Panc1 (cell line): ENCODE measurements at places on chromosomes 5 and 9.

DNA sequence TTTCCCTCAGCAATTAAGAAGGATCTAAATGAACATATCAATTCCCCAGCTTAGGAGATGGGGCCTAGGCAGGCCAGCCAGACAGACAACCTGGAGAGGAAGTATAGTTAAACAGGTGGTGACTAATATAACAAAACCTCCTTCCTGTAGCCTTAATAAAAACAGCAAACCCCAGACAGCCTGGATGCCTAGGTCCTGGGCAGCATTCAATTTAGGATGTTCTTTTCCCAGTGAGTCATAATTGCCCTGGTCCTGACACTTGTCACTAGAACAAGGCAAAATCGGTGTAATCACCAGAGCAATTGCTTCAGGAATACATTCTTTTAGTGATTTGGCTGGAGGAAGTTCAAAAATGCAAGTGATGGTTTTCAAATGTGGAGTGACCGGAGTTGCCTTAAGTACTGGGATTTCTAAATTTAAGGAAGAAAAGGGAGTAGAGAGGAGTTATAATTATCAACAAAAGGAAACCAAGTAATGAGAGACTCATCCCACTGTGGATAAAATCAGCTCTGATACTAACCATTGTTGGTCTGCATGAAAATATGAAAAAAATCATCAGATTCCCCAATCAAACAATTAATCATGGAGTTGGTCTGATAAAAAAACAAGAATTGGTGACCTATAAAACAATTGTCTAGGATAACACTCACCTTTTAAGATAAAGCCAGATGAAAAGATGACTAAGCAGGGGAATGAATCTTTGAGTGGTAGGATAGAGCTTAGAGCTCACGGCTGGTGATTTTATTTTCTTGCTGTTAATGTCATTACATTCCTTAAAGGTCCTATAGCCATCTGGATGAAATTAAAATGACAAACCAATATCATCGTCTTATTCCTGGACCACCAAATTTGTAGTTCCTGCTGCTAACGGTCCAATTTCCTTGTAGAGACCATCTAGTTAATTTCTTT, 39.0 kb upstream of the TARS1 start:
- DNase-seq: no peak

GRCh38 chr5:32129074-32129598, 45.0 kb downstream of the GOLPH3 start:
- DNase-seq: no peak

DNA sequence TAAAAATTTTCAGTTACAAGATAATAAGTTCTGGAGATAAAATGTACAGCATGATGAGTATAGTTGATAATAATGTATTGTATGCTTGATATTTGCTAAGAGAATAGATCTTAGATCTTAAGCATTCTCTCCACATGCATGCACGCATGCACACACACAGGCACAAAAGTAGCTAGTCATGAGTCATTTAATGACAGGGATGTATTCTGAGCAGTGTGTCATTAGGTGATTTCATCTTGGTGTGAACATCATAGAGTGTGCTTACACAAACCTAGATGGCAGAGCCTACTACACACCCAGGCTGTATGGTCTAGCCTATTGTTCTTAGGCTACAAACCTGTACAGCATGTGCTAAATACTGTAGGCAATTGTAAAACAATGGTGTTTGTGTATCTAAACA, 124.2 kb downstream of the PTTG1 start:
- DNase-seq: no peak

- no peak for DNase-seq
Observed at GRCh38 chr5:10064546-10065195, 185.0 kb downstream of the ATPSCKMT start.

GRCh38 chr9:89984214-89984613, 379.4 kb downstream of the GADD45G start:
- no peak for DNase-seq

- DNase-seq: no peak
Observed at GRCh38 chr5:98975223-98975622, 46.4 kb upstream of the CHD1 start.

DNA sequence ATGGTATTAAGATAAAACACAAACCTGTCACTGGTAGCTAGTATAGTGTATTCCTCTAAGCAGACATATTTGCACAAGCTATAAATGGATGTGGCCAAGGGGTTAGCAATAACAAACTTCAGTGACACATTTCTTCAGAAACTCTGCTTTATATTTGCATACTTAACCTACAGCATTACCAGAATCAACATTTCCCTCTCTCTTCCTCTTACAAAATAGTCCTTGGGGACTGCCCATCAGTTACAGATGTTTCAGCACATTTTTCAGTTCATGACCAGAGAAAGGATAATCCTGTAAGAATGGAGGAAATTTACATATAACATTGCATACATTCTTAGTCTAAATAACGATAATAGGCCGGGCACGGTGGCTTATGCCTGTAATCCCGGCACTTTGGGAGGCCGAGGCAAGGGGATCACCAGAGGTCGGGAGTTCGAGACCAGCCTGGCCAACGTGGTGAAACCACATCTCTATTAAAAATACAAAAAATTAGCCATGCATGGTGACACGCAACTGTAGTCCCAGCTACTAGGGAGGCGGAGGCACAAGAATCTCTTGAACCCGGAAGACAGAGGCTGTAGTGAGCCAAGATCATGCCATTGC, 25.3 kb upstream of the SLC1A1 start:
- DNase-seq: no peak

DNA sequence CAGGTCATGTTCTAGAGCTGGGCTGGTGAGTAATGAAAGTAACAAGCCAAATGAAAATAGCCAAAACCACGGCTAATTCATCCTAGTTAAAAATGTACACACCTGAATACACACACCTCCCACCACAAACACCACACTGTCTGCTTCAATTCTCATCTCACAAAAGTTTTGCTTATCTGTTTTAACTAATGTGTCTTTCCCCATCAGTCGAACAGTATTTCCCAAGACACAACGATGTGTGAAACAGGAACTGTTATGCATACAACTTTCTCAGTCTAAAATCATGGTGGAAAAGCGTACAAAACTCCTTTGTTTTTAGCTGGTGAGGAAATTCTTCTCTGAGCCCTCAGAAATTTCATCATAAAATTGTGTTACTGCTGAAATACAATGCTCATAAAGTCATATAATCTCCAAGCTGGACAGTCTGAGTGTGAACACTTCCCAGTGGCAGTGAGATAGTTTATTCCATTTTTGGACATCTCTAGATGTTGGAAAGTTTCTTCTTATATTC, 242.4 kb downstream of the EFNA5 start:
- no peak for DNase-seq

GRCh38 chr5:139082813-139083498, 115.2 kb downstream of the SIL1 start:
- no peak for DNase-seq

DNA sequence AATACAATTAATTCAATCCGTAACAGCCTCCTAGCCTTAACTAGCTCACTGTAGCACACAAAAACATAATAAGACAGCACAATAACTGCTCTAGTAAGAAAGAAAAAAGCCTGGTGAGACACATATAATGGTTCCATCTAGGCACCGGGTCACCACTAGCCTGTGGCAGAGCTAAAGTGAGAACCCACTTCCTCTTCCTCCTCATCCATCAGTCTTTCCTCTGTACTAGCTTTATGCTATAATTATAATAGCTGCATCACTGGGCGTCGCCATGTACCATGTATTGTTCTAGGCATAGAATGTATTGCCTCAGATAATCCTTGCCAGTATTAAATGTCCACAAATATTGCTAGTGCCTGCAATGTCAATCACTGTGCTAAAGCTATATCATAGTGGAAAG, 23.1 kb downstream of the ADRB2 start:
- DNase-seq: no peak

DNA sequence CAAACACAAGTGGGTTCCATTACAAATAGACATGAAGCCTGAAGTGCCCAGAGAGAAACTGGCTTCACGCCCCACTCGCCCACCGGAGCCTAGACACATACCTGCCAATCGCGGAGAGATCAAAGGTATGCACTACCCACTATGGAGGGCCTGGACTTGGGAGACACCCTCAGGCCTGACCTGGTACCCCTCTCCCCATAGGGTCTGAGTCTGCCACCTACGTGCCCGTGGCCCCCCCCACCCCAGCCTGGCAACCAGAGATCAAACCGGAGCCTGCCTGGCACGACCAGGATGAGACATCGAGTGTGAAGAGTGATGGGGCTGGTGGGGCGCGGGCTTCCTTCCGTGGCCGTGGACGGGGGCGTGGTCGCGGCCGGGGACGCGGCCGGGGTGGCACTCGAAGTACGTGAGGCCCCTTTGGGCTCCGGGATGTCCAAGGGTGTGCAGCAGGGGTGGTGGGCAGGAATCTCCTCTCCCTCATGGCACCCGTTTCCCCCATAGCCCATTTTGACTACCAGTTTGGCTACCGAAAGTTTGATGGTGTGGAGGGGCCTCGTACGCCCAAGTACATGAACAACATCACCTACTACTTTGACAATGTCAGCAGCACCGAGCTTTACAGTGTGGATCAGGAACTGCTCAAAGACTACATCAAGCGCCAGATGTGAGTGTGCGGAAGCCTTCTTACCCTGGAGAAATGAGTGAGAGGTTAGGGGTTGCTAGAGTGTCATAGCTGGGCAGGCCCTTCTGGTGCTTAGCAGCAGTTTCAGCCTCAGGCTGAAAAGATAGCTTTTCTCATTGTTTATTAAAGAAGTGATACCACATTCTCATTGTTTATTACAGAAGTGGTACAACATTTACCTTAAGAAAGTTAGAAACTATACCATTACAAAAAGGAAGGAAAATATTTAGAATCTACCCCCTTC, 38.7 kb downstream of the LARP1 start:
- no peak for DNase-seq

GRCh38 chr9:136316896-136317676, 10.3 kb upstream of the GPSM1 start:
- no peak for DNase-seq

- DNase-seq: no peak
Observed at GRCh38 chr5:167725741-167726140, 565.7 kb upstream of the WWC1 start.

GRCh38 chr9:29150606-29151005, 1577.3 kb upstream of the C9orf72 start:
- no peak for DNase-seq

DNA sequence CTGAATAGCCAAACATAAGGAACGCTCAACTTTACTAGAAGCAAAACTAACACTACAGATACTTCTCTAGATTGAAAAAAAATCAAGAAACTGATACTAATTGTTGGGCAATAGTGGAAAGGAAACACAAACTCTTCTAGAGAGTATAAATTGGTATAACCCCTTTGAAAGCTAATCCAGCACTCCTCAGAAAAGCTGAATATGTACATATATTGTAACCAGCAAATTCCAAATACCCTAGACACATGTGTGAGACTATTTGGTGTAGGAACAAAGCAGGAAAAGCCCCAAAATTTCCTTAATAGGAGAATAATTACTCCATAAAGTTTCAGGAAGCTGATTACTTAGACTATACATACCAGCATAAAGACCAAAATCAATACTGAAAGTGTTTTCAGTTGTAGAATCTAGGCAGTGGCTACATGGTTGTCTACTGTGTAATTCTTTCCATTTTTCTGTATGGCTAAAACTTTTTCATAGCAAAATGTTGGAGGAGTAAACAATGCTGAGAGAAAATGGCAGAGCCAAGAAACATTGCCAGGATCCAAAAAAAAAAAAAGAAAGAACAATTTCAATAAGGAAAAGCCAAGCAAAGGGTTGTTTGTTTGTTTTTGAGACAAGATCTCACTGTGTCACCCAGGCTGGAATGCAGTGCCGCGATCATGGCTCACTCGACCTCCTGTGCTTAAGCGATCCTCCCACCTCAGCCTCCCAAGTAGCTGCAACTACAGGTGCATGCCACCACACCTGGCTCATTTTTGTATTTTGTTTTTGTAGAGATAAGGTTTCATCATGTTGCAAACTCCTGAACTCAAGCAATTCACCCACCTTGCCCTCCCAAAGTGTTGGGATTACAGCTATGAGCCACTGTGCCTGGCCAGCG, 15.0 kb downstream of the SKP1 start:
- no peak for DNase-seq

- DNase-seq: no peak
Observed at GRCh38 chr9:109460576-109460975, 37.5 kb downstream of the PTPN3 start.

- DNase-seq: no peak
Observed at GRCh38 chr9:109440117-109440515, 58.0 kb downstream of the PTPN3 start.

GRCh38 chr5:71925608-71926091, 181.6 kb upstream of the MAP1B start:
- DNase-seq: no peak

DNA sequence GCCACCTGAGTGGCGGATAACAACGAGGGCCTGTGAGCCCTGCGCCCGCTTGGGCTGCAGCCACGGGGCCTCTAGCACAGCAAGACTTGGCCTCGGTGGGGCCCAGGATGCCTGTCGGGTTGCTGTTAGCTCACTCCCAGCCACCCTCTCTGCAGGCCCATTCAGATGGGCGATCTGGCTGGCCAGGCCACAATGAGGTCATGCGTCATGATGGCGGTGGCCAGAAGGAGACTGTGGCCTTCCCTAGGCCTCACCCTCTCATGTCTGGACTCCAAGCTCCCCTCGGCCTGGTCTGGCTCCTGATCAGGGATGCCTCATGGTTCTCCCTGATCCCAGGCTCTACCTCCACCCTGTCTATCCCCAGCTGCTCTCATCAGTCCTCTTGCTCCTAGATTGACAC, 19.0 kb upstream of the TCOF1 start:
- DNase-seq: no peak

GRCh38 chr5:96288845-96289185, 144.2 kb downstream of the PCSK1 start:
- no peak for DNase-seq

DNA sequence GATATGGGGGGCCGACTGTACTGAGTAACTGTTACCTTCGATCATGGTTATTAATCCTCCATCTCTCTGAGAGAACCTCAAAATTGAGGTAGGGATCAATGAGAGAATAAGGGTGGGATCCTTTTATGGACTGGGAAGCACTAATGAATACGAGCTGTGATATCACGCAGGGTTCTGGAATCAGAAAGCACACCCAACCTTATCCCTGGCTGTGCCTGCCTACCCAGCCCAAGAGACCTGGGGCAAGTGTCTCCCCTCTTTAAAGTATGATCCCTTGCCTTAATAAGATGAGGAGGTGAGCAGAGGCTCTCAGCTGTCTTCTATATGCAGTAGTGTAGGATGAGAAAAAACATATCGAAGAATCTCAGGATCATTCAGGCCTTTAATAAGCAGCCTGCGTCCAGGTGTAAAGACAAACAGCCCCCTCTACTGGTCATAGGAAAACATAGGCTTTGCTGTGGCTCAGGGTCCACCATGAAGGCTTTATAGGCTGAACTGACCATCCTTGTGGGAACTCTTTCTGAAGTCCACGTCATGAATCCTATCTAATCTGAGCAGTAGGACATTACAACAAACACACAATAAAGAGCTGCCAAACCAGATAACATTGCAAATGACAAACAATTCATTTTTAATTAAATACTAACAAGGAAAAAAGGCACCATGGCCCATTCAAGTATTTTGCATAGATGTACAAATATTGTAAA, 16.8 kb downstream of the NIPAL4 start:
- DNase-seq: no peak

DNA sequence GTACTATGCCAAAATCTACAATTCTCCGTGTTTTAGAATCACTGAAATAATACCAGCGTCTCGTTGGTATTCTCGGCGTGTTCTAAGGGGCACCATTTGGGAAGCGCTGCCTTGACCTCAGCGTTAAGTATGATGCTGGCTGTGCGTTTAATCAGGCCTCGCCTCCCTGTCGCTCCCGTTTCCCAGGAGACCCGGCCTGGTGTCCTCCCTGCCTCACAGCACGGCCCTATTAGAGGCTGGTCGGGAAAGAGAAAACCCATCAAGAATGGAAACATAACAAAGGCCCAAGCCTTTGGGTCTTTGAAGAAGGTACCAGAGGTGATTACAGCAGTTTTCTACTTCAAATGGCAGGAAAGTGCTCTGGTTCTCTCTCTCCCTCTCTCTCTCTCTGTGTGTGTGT, 30.0 kb downstream of the GFPT2 start:
- no peak for DNase-seq
